NCI-H2081 treated with DMSO at 0.1 percent for 48 hours (cell line): ENCODE measurements at places on chromosomes 2 and 18.

GRCh38 chr2:236749346-236749745 is 179.7 kb downstream of the ACKR3 start:
- no peak for DNase-seq

DNA sequence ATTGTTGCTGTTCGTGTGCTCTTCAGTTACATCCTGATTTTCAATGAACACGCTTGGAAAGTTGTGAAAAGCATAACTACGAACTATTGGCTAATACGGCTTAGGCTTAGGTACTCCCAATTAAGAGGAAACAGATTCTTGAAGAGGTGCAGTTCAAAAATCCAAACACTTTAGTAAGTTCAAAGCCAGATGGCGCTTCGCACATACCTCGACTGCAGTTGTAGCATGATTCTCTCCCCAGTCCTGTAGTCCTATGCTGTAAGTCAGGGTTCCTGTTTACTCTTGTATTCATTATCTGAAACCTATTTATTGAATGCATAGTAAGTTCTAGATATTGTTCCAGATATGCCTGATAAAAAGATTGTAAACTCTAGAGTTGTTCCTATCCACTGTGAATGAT is 165.2 kb downstream of the TRIB2 start:
- DNase-seq, result no peak

DNA sequence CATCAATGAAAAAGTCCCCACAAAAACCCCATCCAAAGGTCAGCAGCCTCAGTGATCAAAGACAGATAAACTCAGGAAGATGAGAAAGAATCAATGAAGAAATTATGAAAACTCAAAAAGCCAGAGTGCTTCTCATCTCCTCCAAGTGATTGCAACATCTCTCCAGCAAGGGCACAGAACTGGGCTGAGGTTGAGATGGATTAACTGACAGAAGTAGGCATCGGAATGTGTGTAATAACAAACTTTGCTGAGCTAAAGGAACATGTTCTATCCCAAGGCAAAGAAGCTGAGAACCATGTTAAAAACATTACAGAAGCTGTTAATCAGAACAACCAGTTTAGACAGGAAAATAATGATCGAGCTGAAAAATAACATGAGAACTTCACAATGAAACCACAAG is 442.8 kb upstream of the SYT4 start:
- DNase-seq, result no peak

DNA sequence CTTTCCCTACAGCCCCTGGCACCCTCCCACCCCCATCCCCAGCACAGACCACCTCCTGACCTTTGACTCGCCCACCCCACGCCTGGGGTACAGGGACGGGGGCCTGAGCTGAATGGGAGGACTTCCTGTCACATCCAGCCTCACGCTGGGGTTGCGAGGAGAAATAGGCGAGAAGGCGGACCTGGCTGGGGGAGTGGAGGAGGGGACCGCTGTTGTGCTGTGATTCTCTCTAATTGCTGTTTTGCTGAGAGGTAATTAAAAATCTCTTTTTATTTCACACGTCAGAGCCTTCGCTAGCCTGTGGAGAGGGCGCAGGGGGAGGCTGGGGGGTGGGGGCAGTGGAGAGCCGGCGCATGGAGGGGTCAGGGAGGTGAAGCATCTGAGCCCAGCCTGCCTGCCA is 9.7 kb upstream of the ECEL1 start:
- DNase-seq, result no peak

- DNase-seq, result no peak
These were observed 1.3 kb upstream of the USP34 start for GRCh38 chr2:61471905-61472805.

GRCh38 chr18:79799619-79800370 is 2.1 kb downstream of the KCNG2 start:
- DNase-seq, result no peak

DNA sequence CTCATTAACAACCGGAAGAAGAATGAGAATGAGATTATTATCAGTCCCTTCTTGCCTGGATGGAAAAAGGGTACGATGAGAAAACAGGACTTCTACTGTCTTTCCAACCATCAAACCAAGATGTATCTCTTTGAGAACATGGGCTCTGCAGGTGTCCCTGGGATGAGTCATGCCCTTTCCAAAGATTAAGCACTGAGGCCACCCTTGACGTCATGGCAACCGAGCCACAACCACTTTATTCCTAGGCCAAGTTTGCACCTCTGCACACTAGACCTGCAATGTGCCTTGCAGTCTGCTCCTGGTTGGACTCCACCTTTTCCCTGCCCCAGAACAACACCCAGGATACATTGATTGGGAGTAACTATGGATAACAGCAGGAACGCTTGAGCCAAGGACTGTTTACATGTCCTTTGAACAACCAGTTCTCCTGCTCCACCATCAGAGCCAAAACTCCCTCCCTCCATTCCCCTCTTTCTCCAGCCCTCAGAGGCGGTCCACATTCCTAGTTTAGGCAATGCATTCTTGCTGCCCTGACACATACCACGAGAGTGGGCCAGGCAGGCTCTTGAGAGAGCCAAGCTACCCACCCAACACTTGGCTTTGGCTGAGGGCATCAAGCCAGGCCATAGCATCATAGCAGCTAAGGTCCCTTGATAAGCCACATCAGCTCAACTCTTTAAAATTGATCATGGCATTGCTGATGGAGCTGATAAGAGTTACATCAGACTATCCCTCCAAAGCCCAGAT is 310.7 kb downstream of the TNS1 start:
- no peak for DNase-seq

DNA sequence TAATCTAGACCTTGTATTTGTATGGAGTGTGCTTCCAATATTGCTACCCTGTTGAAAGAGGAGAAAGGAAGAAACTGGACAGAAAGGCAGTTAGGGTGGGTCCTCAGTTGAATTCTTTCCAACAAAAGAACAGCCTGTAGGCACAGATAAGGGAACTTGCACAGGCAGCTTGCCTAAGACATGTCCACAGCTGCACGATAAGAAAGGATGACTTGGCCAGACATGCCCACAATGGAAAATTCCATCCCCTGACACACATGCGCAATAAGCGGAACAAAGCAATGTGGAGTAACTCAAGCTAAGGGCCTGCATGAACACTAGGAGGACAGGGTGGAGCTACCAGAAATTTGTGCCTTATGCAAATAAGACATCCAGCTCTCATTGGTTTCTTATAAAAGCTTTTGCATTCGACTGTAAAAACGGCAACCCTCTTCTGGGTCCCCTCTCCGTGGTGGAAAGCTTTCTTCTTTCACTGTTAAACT is 1084.7 kb upstream of the NXPH2 start:
- DNase-seq, result no peak

DNA sequence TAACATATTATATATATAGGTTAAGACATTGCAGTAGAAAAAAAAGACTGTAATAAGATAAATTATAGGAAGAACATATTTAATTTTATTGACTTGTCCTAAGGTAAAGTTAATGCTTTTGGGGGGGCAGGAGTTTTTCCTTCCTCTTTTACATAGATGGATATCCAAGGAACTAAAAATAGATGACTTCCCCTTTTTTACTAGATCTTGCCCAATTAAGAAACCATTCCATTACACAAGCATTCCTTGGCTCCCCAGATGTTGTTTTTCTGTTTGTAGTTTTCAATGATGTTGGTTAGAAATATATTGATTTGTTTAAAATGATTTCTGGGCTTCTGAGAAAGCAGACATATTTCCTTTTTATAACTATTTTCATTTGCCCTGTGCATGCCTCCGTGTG is 22.4 kb upstream of the PMAIP1 start:
- no peak for DNase-seq
